ENCODE measurements at places on chromosomes 13 and 19.

DNA sequence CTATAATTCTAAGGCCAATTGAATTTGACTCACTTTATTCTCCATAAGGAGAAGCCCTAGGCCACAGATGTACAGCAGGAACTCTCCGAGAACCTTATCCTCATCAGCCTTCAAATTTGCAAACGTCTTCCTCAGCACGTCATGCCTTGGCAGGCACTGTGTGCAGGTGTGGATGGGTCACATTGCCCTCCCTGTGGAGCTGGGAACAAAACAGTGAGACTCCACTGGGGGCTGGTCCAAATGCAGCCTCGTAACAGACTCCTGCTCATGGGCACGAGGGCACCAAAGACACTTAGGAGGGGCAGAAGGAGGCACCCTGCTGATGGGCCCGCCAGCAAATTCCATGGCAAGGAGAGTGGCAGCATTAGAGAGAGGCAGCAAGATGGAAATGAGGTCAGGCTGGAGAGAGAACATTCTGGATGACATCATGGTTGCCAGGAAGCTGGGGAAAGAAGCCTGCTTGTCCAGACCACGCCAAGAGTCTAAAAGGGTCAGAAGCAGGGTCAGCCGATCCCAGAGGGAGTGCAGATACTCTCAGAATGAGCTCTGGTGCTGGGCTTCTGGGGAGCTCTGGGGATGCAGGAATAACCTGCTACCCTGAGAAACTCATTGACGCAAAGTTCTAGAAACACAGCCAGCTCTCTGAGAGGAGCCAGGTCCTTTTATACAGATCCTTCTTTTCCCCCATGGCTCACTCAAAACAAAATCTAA is 242.2 kb downstream of the B3GLCT start:
- no peak for DNase-seq

DNA sequence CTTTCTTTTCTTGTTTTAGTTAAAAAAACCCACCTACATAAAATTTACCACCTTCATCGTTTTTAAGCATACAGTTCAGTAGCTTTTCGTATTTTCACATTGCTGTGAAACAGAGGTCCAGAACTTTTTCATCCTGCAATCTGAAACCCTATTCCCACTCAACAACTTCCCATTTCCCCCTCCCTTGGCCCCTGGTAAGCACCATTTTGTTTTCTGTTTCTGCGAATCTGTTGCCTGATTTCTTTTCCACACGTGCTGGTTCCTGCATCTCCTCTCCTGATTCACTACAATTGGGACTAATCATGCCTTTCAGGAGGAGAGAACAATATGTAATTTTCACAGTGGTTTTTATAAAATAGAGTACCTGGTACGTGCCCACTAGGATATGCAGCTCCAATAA is 149.2 kb upstream of the RNF113B start:
- DNase-seq = no peak

DNA sequence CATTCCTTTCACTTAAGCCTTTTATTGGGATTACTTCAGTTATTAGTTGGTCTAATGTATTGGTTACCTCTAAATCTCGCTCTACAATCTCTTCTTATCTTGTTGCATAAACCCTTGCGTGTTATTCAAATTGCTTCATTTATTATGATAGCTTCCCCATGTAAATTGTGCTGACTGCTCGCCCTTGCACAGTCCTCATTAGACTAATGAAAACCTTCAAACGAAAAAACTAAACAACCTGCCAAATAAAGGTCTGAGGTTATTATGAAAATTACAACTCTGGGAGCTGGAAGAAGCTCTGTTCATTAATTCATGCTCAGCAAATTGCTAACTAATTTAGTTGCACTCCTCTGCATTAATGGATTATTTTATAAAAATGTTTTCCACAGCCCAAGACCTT is 320.1 kb downstream of the DACH1 start:
- DNase-seq = no peak

- DNase-seq = no peak
Measured at GRCh38 chr19:29507081-29507860, 18.5 kb upstream of the VSTM2B start.

DNA sequence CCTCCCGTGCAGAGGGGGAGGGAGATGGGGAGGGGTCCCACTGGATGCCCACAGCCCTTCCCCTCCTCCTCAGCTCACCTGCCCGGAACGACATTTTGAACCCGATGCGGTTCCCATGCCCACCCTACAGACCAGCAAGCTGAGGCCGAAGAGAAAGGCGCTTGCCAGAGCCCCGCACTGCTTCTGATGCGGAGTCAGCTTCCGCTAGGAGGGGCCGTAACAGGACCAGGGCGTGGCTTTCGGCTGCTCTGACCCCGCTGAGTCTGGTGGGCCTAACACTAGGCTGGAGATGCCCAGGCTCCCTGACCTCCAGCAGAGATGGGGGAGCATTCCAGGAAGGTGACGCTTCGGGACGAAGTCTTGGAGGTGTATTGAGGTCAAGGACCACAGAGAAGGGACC is 6.7 kb downstream of the ONECUT3 start:
- no peak for DNase-seq

DNA sequence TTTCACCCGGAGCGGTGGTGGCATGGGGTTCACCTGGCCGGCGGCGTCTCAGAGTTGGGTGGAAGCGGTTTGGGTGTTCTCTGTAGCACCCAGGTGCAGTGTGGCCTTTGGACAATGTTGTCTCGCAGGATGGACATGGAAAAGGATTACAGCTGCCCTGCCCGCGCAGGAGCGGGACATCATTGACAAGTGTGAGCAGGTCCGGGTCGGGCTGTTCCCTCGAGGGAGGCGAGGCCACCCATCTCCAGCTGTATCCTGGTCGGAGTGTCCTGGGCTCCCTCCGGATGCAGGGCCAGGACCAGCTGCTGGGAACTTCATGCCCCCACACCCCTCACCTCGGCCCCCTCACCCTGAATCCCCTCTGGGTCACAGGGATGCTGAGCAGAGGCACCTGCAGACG is 7.8 kb upstream of the ZNF14 start:
- no peak for DNase-seq

GRCh38 chr19:1917146-1917545 is 11.9 kb downstream of the ADAT3 start:
- no peak for DNase-seq

- no peak for DNase-seq
Measured at GRCh38 chr13:113183450-113184129, 24.9 kb downstream of the PCID2 start.

- no peak for DNase-seq
Measured at GRCh38 chr19:49894879-49895565, 1.7 kb downstream of the IL4I1 start.

DNA sequence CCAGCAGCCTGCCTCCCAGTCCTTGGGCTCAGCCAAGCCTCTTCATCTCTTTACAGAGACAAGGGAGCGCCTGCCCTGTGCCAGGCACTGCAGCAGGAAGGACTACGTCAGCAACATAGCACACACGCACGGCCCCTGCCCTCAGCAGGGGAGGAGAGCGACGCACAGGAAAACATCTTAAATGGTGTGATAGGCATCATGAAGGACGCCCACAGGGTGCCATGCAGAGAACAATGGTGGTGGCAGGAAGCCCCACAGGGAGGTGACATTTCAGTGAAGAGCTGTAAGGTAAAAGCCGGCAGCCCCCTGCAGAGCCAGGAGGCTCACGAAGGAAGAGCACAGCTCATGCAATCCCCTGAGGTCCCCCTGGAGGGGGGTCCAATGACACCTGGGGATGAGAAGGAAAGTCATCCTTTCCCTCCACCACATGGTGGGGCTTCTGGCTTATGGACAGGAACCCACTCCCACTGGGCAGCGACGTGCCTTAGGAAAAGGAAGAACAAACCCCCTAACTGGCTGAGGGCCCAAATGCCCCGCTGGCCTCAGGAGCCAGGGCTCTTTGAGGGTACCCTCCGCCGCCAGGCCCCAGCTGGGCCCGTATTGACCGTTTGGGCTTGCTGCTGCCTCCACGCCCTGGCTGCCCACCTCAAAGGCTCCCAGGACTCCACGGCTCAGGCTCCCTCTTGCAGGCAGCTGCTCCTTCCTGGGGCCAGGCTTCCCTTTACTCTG is 37.3 kb upstream of the C13orf42 start:
- peak; percentile 95 for DNase-seq

- no peak for DNase-seq
Measured at GRCh38 chr13:33355201-33355895, 69.8 kb upstream of the STARD13 start.

- DNase-seq = no peak
Measured at GRCh38 chr19:6761053-6761676, 6.1 kb downstream of the SH2D3A start.

GRCh38 chr19:52069653-52070052 is 21.0 kb upstream of the ZNF432 start:
- no peak for DNase-seq

DNA sequence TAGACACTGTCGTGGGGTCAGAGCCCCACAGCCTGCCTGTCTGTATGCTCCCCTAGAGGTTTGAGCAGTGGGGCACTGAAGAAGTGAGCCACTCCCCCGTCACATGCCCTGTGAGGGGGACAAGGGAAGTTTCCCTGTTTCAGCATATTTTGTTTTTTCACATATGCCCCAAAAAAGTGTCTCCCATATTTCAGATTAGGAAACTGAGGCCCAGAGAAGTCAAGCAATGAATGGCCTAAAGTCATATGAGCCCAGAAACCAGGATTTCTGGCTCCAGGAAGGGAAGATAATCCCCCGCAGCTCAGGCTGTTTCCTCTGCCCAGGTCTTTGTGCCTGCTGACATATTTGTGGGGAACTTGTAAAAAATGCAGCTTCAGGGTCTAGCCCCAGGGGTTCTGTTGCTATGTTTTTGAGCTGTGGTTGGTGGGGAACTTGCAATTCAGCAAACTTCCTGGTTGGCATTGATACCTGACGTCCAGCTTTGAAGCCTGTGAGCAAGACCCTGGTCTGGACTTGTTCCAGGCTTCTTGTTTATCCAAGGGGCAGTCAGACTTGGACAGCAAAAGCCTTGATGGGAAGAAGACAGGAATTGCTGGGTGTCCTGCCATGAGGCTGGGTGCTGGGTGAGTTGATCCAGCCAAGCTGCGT is 9.5 kb downstream of the RASL11A start:
- peak; percentile 48 for DNase-seq

DNA sequence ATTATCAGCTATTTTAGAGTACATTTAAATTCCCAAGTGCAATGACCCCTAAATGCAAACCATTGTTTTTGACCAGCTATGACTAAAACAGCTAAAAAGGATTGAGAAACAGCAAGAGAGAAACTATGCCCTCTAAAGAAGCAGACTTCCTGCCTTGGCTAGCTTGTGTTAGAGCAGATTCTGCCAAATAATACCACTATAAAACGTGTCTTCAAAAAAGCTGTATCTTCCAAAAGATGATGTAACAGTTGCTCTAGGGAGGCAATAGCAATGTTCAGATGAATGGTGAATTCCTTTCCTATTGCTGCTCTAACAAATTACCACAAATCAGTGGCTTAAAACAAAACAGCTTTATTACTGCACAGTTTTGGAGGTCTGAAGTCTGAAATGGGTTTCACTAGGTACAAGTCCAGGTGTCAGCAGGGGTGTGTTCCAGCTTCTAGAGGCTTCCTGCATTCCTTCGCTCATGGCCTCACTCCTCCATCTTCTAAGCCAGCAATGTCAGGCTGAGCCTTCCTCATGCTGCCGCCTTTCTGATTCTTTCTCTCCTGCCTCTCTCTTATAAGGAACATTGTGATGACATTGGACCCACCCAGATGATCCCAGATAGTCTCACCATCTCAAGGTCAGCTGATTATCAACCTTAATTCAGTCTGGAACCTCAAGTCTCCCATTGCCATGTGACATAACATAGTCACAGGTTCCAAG is 84.5 kb downstream of the LRRC63 start:
- DNase-seq = no peak

DNA sequence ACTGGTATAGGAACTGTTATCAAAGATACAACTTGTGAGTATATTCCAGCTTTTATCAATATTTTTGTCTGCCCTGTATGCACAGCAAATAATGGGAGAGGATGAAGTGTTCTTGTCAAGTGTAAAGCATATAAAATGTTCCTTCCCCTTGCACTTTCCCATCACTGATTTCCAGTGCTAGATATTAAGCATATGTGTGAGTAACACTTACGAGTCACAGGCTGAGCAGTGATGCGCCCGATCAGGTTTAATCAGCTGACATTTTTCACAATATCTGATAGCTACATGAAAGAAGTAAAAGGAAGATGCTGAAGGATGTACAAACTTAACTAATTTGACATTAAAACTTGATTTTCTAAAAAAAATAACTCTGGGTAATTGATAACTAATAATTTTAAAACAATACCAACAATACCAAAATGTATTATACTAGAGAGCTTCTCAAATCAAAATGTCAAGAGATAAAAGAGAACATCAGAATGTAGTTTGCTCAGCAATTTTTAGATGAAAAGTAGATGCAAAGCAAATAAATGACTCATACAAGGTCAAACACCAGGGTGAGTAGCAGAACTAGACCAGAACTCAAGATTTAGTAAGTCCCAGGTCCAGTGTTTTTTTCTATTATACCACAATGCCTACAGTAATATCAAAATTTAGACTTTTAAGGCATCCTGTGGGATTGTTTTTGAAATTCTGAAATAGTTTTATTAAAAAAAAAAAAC is 56.4 kb downstream of the ZDHHC20 start:
- DNase-seq = no peak

DNA sequence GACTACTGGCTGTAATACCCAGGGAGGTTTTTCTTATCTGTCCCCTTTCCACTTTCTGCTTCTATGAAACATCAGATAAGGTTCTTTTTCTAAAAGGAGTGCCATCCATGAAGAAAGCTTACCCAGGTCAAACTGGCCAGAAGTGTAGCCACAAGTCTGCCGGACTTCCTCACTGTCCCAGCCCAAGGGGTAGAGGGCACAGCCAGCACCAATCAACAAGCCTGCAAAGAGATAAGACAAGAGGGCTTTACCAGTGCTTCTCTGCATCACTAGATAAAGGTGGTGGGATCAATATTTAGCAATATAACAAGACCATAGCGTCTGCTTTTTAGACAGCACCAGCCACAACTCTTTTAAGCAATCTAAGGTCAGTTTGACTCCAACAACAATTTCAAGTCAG is 224.7 kb downstream of the LHFPL6 start:
- no peak for DNase-seq

All from COR-L47 (cell line).